Retina (tissue), 1 donor: ENCODE measurements at places on chromosomes 2 and 18.
A peak's percentile ranks its signal among the peaks of the same experiment; 100 is the strongest.

- no peak for DNase-seq
Measured at GRCh38 chr2:10559634-10560224, 111.6 kb upstream of the ODC1 start.

DNA sequence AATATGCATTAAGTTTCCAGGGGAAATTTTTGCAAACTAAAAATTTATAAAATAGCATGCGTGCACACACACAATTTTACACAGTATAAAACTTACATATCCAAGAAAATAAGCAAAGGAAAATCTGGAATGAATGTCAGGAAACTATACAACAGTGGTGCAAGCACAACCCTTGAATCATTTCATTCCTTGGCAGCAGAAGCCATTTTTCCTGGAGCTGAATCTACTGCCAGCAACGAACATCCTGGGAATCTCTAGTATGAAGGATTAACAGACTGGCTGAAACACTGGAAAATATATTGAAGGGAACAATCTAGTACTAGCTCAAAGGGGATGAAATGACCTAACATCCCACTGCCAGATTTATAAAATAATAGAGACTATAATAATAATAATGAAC is 235.3 kb downstream of the DYM start:
- DNase-seq, result no peak

GRCh38 chr2:240919786-240920782 is 13.9 kb downstream of the CROCC2 start:
- peak; percentile 3 for DNase-seq

GRCh38 chr18:60247103-60247502 is 125.5 kb downstream of the MC4R start:
- no peak for DNase-seq

DNA sequence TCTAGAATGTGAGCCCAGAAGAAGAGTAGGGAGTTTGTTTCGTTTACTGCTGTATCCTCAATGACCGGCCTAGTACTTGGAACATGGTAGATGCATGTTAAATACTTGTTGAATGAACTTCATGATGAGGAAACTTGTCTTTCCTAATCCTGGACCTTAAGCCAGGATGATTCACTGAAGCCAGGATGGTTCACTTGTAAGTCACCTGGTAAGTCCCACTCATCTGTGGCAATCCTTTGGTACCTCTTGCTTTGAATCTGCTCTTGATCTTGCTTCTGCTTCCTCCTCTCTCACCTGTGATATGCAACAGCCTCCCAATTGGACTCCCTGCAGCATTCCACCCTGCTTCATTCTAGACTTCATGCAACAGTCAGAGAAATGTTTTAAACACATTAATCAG is 43.6 kb downstream of the QPCT start:
- no peak for DNase-seq

GRCh38 chr2:218223046-218223445 is 6.1 kb downstream of the ARPC2 start:
- DNase-seq, result no peak

- DNase-seq, result no peak
Measured at GRCh38 chr2:26528836-26529235, 50.9 kb upstream of the OTOF start.

DNA sequence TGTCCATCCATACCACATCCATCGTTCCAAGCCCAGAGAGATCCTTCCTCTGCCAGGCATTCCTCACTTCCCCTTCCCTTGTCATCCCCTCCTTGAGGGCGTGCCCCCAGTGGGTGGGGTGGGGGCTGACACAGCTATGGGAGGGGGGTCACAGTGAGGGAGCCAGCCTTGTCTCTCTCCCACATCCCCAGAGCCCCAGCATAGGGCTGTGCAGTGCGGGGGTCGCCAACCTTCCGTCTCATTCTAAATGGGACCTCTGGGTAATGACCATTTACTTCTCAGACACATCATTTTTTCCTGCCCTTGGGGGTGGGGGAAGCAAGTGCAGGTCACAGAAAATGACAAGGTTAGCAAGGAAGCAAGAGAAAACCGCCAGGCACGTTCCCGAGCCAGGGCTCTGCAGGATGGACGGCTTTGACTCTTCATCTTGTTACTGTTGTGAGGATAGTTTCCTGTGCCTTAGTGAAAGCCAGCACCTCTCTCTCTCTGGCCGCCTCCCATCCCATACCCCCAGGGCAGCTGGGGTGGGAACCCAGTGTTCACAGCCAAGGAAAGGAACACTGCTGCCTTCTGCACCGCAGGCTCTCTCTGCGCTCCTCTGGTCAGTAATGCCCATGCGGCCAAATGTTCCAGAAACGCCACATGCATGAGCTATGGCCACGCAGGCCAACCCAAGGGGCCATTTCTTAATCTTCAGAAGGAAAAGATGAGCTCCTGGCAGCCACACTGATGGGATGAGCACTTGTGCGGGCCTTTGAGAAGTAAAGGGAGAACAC is 22.7 kb upstream of the OTOS start:
- DNase-seq, result no peak

- DNase-seq, result no peak
Measured at GRCh38 chr2:78707776-78708386, 317.6 kb upstream of the REG3G start.

DNA sequence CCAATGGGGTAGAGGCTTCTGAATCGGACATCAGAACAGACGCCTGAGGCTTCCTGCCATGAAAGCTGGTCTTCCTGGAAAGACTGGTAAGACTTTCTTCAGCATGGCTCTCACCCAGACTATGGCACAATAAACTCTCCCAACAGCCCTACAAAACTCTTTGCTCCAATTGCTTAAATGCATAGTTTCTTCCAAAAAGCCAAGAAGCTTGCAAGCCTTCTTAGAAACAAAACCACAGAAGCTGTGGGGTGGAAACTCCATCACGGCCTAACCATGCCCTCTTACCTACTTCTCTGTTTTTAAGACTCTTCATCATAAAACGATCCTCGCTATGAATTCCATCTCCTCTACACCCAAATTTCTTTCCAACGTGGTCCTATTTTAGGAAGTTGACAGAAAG is 48.2 kb downstream of the PAX8 start:
- DNase-seq, result no peak

GRCh38 chr2:55107436-55107835 is 57.2 kb upstream of the RTN4 start:
- no peak for DNase-seq

GRCh38 chr2:156332534-156333273 is at the start of gene NR4A2:
TSS of gene NR4A2 (minus strand) at chr2:156332721. CDS start at chr2:156330186, 2,535 bp downstream.
- peak; percentile 92 for DNase-seq
